Hematopoietic multipotent progenitor cell (in vitro differentiated cells): ENCODE measurements at places on chromosomes 7 and 10.

- no peak for DNase-seq
Observed at GRCh38 chr7:106629516-106629915, 31.4 kb downstream of the CCDC71L start.

DNA sequence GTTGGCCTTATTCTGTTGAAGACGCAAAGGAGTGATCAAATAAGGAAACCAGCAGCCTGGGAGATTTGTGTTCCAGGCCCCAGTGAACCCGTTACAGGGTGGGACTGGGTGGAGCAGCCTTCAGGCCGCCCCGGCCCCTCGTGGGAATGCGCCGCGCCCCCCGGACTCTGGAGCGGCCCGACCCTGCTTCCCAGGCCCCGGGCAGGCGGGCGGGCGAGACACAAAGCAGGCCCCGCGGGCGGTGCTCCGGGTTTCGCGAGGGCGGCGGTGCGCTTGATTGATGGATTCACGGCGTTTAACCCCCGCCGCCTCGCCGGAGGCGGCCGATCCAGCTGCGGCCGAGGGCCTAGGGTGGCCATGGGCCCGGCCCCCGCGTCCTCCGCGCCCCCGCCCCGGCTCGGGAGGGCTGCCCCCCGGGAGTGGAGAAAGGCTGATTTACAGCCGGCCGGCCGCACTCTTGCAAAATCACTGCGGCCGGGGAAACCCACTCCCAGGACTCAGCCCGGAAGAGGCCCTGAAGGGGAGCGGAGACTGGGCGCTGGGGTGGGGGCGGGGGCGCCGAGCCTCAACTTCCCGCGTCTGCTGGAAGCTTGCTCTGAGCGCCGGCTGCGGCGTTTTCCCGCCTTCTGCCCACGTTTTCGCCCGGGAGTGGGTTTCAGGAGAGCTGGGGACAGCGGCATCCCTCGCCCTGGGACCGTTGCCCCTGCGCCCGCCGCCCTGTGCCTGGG is 299.6 kb upstream of the NFE2L3 start:
- DNase-seq, result no peak

- DNase-seq, result no peak
Observed at GRCh38 chr10:6059506-6059905, 2.7 kb downstream of the IL2RA start.

GRCh38 chr10:101219139-101219945 is 9.9 kb downstream of the LBX1 start:
- DNase-seq, result no peak

- DNase-seq, result no peak
Observed at GRCh38 chr10:61319386-61320256, 133.6 kb downstream of the TMEM26 start.

DNA sequence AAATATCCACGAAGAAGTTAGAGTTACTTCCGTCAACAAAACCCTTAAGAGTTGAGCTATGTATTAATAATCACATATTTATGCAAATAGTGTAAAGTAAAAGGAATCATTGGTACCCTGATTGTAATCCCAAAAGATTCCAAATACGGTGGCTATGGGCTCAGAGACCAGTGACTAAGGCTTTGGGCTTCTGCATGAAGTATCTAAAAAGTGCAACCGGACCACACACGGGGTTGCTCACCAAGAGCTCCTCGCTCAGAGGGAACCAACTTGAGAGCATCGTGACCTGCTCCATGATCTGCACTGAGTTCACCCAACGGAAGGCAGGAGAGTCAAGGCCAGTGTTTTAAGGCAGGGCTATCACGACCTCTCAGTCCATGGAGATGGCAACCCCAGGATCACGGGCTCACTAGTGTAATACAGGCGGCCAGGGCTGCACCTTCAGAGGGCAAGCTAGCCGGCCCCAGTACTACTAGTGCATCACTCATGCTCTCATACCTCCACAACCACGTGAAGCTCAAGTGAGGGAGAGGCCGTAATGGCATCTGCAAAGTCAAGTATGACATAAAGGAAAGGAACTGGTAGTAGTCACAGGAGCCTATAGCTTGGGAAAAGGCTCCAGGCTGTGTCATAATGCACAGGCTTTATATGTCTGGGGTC is 77.1 kb upstream of the CAMK2B start:
- no peak for DNase-seq
